NCI-H446 (cell line): ENCODE measurements at places on chromosomes 5 and 9.

DNA sequence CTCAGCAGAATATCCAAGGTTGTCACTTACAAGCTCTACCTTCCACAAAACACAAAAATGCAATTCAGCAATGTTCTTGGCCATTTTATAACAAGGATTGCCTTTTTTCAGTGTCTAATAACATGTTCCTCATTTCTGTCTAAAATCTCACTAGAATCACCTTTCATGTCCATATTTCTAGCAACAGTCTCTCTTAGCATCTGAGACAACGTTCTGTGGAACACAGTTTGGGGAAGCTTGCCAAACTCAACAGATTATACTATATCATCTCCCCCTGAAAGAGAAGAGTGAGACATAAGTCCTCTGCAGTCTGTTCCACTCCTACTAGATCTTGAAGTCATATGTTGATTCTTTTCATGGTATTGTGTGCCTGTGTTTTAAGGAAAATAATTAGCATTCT lies 70.7 kb downstream of the F2RL2 start:
- DNase-seq, result no peak

DNA sequence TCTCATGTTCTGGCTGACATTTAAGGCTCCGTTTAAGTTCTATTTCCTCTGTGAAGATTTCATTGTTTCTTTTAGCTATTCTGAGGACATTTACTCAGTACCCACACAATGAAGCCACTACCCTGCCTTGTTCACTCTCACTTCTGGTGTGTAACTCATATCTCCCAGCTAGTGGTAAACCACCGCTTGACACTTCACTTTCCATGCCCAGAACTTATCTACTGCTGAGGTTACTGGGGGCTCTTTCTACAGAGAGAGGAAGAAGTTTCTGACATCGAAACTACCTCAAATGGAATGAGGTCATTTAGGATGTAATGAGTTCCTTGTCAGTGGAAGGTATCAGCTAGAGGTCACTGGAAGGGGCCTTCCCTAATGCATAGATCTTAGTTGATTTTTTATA lies 501.5 kb downstream of the DMAC1 start:
- DNase-seq, result no peak

DNA sequence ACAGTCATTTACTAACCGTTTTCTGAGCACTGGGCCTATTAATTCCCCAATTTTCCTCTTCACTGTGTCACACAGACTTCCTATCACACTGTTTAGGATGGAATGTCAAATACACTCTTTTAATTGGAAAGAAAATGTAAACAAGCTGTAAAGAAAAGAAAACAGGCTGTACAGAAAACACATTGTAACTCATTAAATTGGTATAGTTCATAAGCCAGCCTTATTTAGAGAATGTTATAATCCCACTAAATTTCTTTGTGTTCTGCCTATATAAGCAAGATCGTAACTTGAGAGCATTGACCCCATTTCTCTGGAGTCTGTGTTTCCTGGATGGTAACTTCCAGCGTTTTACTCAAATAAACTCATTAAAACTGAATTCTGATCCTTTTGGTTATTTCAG lies 46.5 kb downstream of the TARS1 start:
- DNase-seq, result no peak

GRCh38 chr9:115196919-115197318 lies 79.0 kb upstream of the TNC start:
- no peak for DNase-seq

DNA sequence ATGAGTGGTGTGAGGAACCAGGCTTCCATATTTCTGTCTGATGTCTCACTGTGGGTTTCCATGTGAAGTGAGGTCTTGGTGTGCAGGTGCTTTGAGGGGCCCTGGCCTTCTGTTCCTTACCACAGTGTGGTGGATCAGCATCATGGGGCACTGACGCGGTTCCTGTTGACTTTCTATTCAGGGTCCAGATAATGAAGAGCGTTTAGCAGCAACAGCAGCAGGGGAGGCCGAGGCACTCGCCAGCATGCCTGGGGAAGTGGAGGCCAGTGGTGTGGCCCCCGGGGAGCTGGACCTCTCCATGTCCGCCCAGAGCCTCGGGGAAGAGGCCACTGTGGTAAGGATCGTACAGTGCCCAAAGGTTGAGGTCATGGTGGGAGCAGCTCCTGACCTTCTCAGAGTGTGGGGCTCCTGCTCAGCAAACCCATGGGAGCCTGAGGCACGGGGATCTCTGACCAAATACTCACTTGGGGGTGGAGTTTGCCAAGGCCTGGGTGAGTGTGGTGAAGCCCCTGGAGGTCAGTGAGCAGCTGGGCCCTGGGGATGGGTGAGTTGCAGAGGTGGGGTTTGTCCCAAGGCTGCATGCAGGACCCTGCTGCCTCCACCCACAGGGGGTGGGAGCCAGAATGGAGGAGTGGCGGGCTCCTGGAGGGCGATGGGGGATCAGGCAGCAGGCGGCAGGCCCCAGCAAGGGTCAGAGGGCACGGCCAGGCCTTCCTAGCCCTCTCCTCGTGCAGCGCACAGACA lies 61.2 kb downstream of the COL15A1 start:
- no peak for DNase-seq

DNA sequence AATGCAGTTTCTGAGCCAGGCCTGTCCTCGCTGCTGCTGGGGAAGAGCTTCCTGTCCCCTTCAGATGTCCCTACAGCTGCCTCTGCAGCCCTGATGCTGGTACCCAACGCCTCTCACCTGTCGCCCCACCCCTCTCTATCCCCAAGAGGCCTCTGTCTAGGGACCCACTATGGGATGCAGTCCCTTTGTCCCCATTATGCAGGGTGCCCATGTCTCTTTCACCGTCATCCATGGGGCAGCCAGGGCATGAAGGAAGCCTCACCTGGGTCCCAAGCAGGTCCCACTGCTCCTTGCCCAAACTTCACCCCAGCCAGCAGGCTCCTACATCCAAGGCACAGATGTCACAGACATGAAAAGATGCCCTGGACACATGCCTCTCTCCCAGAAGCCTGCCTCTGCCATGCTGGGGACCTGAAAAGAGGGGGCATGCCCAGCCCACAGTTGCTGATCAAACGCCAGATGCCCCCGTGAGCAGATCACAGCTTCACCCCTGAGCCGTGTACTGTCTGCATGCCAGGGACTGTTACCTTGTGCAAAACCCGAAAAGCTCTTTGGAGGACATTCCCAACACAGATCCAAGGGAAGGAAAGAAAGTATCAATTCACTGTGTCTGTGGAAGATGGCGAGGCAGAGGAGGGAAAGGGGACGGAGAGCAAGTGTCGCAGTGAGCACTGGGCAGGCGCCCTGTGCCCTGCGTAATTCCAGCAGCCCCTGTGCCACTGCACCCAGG lies 81.0 kb downstream of the ADAMTS2 start:
- DNase-seq, result no peak
